Ureter (tissue), 1 donor: ENCODE measurements at places on chromosomes 2 and 18. TPM values are rescaled to one million over a fixed set of nuclear protein-coding genes. Genes with fewer than 3 reads are reported as not detected.

DNA sequence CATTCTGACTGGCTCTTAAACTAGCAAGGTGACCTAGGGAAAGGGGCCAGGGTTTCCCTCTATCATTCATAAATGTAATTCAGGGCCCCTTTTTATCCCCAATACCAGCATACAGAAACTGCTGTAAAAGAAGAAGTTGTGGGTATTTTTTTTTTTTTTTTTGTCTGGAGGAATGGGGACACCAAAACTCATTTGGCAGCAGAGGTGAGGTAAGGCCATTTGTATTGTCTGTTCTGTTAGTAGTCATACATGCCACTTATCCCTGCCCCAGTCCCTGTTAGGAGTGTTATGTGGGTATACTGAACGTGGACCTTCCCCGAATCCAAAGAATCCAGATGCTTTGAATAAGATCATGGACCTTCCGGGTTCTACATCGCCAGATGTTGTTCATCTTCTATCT is 1.7 kb downstream of the SEPTIN2 start:
- no peak for DNase-seq

- no peak for DNase-seq
These were observed 12.1 kb upstream of the GAL3ST2 start for GRCh38 chr2:241764275-241765241.

The ALPI gene
- total RNA-seq: not detected

The ADD2 gene
- 2.1 TPM for total RNA-seq

The AQP12B gene
- total RNA-seq: not detected

The TCF4 gene
- total RNA-seq: 86.7 TPM

- DNase-seq: no peak
These were observed 185.8 kb downstream of the VAPA start for GRCh38 chr18:10099539-10100140.

DNA sequence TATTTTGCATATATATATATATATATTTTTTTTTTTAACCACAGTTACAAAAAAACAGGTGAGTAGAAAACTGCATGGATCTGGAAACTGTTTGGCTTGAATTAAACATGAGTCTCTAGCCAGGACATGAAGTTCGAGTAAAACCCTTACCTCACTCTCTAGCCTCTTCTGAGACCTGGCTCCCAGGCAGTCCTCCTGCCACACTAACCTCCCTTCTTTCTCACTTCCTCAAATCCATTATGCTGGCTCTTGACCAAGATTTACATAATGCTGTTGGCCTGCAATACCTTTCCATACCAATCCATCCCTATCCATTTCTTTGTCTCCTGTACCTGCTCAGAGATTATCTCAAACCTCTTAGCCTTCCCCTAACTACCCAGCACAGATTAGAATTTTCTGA is 34.0 kb downstream of the PIGN start:
- no peak for DNase-seq

GRCh38 chr18:63244607-63245006 is 75.0 kb downstream of the BCL2 start:
- DNase-seq: no peak
